ENCODE measurements at places on chromosomes 1 and 21.

DNA sequence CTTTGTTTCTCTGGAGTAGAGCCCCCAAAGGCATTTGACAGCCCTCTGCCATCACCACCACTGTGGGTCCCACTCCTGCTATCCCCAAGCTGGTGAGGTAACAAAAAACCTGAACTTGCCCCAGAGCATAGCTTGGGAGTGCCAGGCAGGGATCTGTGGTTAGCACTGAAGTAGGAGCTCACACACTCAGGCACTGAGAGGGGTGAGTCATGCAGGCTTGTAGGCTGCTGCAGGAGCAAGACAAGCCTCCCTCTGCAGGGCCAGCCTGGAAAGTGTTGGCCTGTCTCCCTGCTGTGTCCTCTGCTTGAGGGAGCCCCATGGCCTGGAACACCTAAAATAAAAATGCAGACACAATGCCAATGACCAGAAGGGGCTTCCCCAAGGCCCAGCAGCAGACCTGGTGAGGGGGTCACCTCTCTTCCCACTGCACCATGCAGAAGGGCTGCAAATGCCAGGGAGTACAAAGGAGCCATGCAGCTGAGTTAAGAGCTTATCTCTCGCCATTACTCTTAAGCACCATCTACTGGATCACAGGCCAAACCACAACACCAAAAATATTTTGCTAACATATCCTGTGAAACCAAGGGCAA, 108.9 kb upstream of the POGK start:
- DNase-seq, result no peak

GRCh38 chr1:27455139-27455811, 34.7 kb downstream of the WASF2 start:
- DNase-seq, result no peak

DNA sequence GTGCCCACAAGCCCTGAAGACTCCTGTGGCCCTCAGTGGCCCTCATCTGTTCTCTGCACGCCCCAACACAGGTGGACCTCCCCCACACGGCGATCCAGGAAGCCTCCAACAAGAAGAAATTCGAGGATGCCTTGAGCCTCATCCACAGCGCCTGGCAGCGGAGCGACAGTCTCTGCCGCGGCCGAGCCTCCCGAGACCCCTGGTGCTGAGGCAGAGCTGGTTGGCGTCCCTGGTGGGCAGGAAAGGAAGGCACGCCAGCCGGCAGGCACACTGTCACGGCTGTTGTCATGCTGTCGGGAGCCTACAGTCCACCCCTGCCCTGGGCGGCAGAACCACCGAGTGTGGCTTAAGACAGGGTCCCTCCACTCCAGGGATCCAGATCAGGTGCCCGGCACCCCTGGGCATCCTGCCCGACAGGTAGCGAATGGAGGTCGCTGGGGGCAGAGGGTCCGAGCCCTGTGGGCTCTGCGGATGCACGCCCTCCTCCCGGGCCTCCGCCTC, 2.3 kb upstream of the SLC25A34 start:
- no peak for DNase-seq

- no peak for DNase-seq
Observed at GRCh38 chr1:191240925-191241324, 763.3 kb upstream of the BRINP3 start.

- DNase-seq, result no peak
Observed at GRCh38 chr1:69920426-69920825, 285.0 kb downstream of the LRRC40 start.

DNA sequence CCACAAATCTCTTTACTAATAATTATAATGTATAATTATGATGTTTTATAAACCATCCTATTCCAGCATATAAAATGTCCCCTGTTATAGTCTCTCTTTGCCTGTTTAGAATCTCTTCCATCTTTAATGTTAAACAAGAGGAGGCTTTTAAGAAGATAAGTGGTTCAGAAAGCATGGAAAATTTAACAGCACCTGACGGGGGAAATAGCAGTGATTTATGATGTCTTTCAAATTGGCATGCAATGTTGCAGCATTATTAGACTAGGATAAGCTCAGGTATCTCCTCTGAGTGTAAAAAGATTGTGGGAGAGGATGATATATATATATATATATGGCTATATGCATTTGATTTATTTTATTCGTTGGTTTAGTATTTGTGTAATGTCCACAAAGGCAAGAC, 24.4 kb downstream of the GIPC2 start:
- DNase-seq, result no peak

DNA sequence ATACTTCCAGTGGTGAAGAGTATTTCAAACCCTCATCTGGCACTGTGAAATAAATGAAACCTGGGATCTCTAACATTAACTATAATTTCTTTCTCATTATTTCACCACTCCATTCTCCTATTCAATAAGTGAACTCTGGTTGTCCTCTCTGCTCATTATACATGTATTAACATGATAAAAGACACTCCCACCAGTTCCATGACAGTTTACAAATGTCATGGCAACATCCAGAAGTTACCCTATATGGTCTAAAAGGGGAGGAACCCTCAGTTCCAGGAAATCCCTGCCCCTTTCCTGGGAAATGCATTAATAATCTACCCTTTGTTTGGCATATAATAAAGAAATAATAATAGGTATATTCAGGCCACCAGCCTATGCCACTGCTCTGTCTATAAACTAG, 62.7 kb upstream of the BRINP3 start:
- no peak for DNase-seq

All from NCI-H1092 treated with DMSO at 0.1 percent for 48 hours (cell line).